Breast epithelium (tissue), 4 donors: ENCODE measurements at places on chromosomes 7 and 10. TPM values are rescaled to one million over a fixed set of nuclear protein-coding genes. Genes with fewer than 3 reads are reported as not detected.

GRCh38 chr10:76257816-76258215, 826.4 kb downstream of the LRMDA start:
- no peak for DNase-seq

DNA sequence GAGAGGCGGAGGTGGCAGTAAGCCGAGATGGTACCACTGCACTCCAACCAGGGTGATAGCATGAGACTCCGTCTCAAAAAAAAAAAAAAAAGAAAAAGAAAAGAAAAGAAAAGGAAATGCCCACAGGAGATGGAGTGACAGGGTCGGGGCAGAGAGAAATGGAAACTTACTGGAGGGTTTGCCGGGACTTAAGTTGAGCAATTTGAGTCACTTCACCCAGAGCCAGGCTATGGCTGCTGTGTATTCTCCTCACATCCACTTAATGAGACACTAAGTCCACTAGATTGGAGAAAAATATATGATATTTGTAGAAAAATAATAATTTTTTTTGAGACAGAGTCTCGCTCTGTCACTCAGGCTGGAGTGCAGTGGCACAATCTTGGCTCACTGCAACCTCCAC, 4.6 kb upstream of the PFKFB3 start:
- DNase-seq: no peak

DNA sequence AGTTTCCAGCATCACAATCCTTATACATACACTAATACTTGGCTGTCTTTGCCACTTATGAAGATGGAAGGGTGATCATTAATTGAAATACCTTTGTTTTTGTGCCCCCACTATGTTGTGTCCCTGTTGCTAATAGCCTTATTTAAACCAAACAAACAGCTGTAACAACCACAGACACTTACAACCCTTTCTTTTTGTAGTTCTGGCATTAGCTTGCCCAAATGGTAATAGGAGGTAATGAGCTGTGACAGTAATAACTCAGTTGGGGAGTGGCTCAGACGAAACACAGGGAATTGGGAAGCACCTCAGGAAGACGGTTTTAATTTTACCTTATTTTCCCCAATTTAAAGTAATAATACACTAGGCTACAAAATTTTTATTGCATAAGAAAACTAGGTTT, 83.4 kb downstream of the MDFIC start:
- DNase-seq: no peak

DNA sequence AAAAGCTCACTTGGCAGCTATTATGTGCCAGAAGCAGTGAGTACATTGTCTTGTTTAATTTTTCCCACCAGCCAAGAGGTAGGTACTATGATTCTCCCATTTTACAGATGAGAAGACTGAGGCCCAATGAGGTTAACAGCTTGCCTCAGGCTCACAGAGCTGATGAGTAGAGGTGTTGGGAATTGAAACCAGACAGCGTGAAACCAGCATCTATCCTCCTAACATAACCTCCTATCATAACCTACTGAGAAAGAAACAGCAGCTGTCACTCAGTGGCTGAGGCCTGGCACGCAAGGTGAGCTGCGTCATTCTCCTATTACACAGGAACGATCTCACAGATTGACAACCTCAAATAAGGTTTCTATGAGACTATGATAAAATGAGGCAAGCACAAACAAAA, 6.2 kb downstream of the PYROXD2 start:
- DNase-seq: no peak

GRCh38 chr10:114103284-114103683, 59.6 kb downstream of the ADRB1 start:
- no peak for DNase-seq

GRCh38 chr10:124419635-124420034, 912 bp upstream of the OAT start:
- no peak for DNase-seq

PTPN20 gene
- 5.6 TPM for total RNA-seq

- DNase-seq: no peak
Measured at GRCh38 chr10:92969151-92969550, 91.4 kb upstream of the CYP26C1 start.

DNA sequence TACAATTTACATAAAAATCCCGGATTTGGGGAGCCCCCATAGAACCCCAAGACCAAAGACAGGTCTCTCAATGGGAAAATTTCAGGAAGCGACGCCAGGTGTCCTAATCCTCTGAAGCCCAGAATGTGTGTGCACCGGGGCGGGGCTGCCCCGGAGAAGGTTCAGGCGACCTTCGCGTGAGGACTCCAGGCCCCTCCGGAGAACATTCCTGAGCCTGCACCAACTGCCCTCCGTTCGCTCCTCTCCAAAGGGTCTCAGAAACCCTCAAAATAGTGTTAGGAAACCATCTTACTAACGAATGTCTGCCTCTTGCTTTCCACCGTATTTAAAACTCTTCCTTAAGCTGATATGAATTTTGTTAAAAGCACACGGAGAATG, 78.5 kb upstream of the INSIG1 start:
- DNase-seq: no peak

DNA sequence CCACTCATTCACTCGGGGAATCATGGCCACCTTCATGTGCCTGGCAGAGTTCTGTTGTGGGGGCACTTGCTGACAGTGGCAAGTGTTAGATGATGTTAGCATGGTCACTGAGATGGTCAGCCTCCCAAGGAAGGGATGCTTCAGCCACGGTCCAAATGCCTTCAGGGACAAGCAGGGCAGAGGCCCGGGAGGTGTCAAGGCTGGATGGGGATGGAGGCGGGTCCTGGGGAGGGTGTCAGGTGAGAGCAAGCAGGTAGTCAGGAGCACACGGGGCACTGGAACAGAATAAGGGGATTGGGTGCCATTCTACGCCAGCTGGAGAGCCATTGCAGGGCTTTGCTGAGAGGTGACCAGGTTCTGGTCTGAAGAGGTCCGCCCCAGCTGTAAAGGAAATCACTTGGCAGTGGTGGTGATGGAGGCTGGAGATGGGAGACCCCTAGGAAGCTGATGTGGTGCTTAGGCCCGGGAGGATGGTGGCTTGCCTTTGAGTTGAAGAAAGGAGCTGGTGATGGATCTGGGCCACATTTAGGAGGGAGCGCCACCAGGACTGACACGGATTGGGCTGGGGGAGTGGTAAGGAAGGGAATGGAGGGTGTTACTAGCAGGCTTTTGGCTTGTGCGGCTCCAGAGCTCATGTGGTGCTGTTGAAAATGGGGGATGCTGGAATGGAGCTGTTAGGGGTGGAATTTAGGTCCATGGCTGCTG, 24.1 kb downstream of the AGAP3 start:
- no peak for DNase-seq

- DNase-seq: no peak
Measured at GRCh38 chr10:115171392-115171960, 78.3 kb downstream of the ATRNL1 start.

GRCh38 chr10:44427037-44427436, 42.1 kb upstream of the CXCL12 start:
- DNase-seq: no peak

DNA sequence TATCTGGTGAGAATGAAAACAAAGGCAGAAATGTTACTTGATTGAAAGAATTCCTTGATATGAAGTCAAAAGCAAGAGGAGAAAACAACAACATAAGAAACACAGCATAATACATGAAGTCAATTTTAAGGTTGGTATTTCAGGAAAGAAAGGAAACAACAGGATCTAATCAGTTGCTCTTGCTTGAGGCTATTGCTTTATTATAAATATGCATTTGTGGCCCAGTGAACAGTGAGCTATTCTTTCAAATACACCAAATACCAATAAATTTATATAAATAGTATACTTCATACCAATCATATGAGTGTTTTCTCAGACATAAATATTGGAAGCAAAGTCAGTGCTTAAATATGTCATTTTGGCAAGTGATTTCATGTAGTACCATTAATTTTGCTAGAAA, 806.6 kb downstream of the NXPH1 start:
- no peak for DNase-seq

- DNase-seq: no peak
Measured at GRCh38 chr7:130180571-130181262, 24.5 kb downstream of the TMEM209 start.

- DNase-seq: no peak
Measured at GRCh38 chr10:103808780-103809179, 46.6 kb downstream of the SH3PXD2A start.

GTF2IRD1 gene
- total RNA-seq: 12.5 TPM

TSPAN12 gene
- total RNA-seq: 6.6 TPM
